ENCODE measurements at places on chromosomes 2 and 18. TPM values are rescaled to one million over a fixed set of nuclear protein-coding genes. Genes with fewer than 3 reads are reported as not detected.

DNA sequence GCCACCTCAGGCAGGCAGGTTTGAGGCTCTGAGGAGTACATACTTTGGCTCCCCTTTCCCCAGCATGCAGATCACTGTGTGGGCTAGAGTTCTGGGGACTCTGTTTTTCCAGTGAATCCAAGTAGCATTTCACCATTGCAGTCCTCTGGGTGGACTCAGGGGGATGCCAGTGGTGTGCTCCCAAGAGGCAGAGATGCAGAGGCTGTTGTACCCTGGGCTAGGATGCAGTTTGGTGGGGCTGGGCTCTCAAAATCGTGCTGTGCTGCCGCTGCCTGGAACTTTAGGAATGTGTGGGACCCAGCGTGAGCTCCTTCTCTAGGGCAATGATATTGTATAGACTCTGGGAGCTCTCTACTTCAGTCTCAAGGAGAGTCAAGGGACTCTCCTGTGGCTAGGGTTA is 104.9 kb downstream of the MYO3B start:
- DNase-seq: no peak

DNA sequence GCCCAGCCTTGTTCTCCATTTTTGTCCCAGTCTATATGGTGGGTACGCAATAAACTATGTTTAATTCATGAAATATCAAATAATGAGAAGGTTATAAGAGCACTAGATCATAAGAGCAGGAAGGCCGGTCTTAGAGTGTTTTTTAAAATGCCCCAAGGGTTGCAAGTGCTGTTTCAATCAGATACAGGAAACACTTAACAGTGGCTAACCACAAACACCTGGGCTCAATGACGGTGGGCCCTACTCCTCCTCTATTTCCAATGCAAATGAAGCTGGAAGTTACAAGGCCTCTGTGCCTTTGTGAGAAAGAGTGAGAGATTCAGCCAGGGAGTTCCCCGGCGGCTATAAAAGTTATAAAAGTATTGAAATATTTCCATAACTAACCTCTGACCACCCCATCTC is 18.9 kb upstream of the WDR33 start:
- no peak for DNase-seq

DNA sequence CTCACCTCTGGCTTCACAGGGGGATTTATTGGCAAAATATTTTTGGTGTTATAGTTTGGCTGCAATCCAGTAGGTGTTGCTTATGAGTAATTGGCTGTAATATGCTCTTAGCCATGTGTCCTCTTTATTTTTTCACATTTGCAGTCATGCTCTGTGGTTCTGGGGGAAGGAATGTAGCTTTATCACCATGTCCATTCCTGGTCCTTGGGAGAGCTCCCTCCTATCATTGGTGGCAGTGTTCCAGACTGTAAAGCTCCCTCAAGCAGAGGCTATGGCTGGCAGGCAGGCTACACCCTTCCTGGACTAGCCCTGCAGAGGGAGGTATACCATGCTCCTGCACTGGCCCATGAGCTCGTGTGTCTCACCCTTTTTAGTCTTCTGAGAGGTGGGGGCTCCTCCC is 120.0 kb upstream of the FSIP2 start:
- DNase-seq: no peak

DNA sequence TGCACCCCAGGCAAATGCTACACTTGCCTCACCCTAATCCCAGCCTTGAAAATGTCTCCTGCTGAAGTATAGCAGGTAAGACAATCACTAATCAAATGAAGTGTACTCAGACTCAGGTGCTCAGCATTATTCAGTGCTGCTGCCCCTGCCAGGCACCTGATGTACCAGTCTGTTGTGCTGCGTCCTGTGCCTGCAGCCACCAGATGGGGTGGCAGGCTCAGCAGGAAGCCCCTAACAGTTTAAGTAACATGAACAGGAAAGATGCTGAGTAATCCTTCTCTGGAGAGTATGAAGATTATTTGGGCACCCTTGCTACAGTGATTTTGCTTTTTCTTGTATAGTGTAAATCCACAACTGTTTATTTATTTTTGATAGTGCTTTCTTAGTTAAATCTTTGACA is 69.1 kb downstream of the TACR1 start:
- no peak for DNase-seq

- peak; percentile 99 for DNase-seq
Measured at GRCh38 chr2:95402370-95403203, at the start of gene FAHD2A. Gene FAHD2A, plus strand, starts transcription at chr2:95402708. Its CDS starts 2,851 bp downstream, at chr2:95405559.

- DNase-seq: no peak
Measured at GRCh38 chr2:105294844-105295481, 34.6 kb downstream of the TGFBRAP1 start.

DNA sequence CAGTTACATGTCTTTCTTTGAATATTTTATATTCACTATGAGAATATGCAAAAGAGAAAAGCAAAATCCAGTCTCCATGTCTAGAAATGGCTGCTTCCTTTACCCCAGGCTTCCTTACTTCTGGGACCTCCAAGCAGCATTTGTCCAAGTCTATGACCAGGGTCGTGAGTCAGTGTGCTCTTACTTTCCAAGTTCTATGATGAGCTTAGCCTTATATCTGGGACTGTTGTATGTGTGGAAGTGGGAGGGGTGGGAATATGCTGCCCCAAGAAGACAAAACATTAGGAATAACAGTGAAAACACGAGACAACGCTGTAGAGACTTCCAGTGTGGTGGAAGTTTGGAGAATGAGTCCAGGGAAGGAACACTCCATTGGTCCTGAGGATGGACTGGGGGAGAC is 21.2 kb upstream of the CHRNA1 start:
- no peak for DNase-seq

- no peak for DNase-seq
Measured at GRCh38 chr18:45009756-45010155, 329.1 kb downstream of the SETBP1 start.

- no peak for DNase-seq
Measured at GRCh38 chr18:4385876-4386275, 69.2 kb downstream of the DLGAP1 start.

DNA sequence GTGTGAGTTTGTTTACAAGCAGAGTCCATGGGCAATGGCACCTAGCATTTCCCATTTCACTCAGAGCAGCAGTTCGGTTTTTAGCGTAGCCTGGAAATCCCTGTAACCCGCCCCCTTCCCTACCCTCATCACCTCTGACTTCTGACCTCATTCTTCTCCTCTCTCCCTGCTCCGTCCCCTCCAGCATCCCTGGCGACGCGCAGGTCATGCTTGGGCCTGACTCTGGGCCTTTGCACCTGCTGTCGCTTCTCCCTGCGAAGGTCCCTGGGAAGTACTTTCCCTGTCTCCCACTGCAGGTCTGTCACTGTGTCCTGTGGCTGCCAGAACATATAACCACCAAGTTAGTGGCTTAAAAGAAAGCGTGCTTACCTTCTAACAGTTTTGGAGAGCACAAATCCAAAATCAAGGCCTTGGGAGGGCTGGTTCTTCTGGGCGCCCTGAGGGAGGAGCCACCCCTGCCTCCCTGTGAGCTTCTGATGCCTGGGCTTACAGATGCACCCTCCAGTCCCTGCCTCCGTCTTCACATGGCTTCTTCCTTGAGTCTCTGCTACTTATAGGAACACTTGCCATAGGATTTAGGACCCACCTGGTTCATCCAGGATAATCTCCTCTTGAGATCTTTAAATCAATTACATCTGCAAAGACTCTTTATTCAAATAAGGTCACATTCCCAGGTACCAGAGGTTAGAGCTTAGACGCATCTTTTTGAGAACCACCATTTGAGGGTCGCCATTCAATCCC is 8.1 kb upstream of the RAB17 start:
- DNase-seq: no peak

GRCh38 chr2:216283038-216283900 is 89.0 kb downstream of the MARCHF4 start:
- no peak for DNase-seq

GRCh38 chr2:234355021-234355720 is 141.7 kb downstream of the ARL4C start:
- peak; percentile 81 for DNase-seq

- DNase-seq: no peak
Measured at GRCh38 chr2:48870503-48870902, 115.0 kb upstream of the LHCGR start.

GRCh38 chr18:37361335-37362157 is 204.1 kb downstream of the CELF4 start:
- no peak for DNase-seq

GRCh38 chr2:223041527-223042109 is 10.4 kb upstream of the KCNE4 start:
- peak; percentile 93 for DNase-seq

Gene CNGA3
- total RNA-seq: not detected

Gene PSD4
- 79.0 TPM for total RNA-seq

Gene TGFA
- 64.9 TPM for total RNA-seq

Gene MPP4
- 0.58 TPM for total RNA-seq

Gene CRACDL
- 15.8 TPM for total RNA-seq

Gene SCN9A
- total RNA-seq: 0.51 TPM

Gene GREB1
- 3.7 TPM for total RNA-seq

Gene ERLEC1
- 60.1 TPM for total RNA-seq

Gene RGPD5
- total RNA-seq: 68.5 TPM

Gene MLPH
- 18.5 TPM for total RNA-seq
